ENCODE measurements at places on chromosomes 16 and 17. TPM values are rescaled to one million over a fixed set of nuclear protein-coding genes. Genes with fewer than 3 reads are reported as not detected.

- H3K4me3 ChIP-seq = no peak overlapping the region
- H3K27ac ChIP-seq = no peak overlapping the region
Measured at GRCh38 chr16:70634861-70635260, 11.5 kb upstream of the IL34 start.

- H3K36me3 ChIP-seq = no peaks in the 10 kb centered on the region
- no peak overlapping the region for H3K27ac ChIP-seq
- no peak overlapping the region for H3K4me3 ChIP-seq
- peaks cover 10% of the 10 kb centered on the region for H3K4me1 ChIP-seq
- DNase-seq = no peak
Measured at GRCh38 chr16:9060225-9060624, 31.2 kb upstream of the HAPSTR1 start.

DNA sequence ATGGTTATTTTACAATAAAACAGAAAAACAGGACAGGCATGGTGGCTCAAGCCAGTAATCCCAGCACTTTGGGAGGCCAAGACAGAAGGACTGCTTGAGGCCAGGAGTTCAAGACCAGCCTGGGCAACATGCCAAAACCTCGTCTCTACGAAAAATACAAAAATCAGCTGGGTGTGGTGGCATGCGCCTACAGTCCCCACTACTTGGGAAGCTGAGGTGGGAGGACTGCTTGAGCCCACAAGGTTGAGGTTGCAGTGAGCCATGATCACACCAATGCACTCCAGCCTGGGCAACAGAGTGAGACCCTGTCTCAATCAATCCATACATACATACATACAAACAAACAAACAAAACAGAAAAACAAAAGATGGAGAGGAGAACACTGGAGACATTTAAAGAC, 45.6 kb downstream of the USP31 start:
- H3K36me3 ChIP-seq = peaks cover 19% of the 10 kb centered on the region
- H3K27ac ChIP-seq = no peak overlapping the region
- no peaks in the 10 kb centered on the region for H3K27me3 ChIP-seq

DNA sequence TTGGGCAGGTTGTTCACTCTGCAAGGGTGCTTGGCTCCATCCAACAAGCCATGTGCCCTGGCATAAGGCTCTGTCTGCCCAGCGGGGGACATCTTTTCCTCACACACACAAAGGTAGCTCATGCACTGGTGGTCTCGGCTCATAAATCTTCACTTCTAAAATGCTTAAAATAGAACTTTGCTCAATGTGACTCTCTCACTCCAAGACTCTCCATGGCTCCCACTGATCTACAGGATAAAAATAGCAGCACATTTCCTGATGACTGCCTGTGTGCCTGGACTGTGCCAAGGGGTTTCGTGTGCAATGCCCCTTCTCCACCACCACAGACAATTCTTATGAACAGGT, 15.1 kb upstream of the CIBAR2 start:
- no peaks in the 10 kb centered on the region for H3K36me3 ChIP-seq
- no peaks in the 10 kb centered on the region for H3K27me3 ChIP-seq
- no peak overlapping the region for H3K4me3 ChIP-seq
- DNase-seq = no peak
- H3K4me1 ChIP-seq = peaks cover 11% of the 10 kb centered on the region

- H3K4me1 ChIP-seq = no peaks in the 10 kb centered on the region
- no peak overlapping the region for H3K27ac ChIP-seq
- no peak overlapping the region for H3K4me3 ChIP-seq
Measured at GRCh38 chr17:19542247-19542646, 8.6 kb downstream of the SLC47A1 start.

DNA sequence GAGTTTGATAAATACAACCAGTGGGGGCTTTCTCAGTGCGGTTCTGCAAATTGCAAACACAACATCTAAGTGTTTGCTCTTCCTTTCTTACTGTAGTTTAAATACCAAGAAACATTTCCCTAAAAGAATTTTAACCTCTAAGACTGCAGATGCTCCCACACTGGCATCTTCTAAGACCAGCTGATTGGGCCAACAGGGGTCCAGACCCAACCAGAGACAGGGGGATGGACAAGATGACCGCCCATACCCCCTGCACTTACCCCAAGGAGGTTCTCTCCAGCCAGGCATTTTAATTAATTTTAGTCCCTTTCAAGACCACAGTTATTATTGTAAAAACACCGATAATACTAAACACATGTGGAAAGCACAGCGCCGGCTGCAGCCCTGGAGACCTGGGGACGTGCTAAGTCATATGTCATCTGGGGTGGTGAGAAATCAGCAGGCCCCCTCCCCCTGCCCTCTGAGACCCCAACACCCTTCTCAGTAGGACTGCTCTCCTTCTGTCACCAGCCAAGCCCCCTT, 242.3 kb downstream of the SOX9 start:
- H3K4me3 ChIP-seq = no peak overlapping the region
- H3K4me1 ChIP-seq = no peaks in the 10 kb centered on the region
- no peak overlapping the region for H3K27ac ChIP-seq
- no peaks in the 10 kb centered on the region for H3K36me3 ChIP-seq

DNA sequence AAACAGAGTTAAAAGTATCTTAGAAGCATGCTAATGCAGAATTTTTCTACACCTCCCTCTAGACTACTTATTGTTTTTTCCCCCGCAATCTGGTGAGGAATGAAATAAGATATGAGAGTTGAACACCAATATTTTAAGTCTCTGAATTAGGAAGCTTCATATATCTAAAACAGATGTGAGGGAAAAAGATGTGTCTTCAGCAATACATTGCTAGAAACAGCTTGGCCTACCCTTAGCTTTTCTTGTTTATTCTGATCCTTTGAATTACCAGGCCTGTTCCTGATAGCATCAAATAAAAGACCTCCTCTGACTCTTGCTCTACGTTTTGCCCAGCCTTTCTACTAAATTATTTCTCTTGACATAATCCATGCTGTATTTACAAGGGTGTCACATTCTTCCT, 221.8 kb downstream of the CDH11 start:
- H3K4me1 ChIP-seq = no peaks in the 10 kb centered on the region
- H3K27me3 ChIP-seq = no peaks in the 10 kb centered on the region
- no peak for DNase-seq
- no peaks in the 10 kb centered on the region for H3K36me3 ChIP-seq
- no peak overlapping the region for H3K4me3 ChIP-seq

DNA sequence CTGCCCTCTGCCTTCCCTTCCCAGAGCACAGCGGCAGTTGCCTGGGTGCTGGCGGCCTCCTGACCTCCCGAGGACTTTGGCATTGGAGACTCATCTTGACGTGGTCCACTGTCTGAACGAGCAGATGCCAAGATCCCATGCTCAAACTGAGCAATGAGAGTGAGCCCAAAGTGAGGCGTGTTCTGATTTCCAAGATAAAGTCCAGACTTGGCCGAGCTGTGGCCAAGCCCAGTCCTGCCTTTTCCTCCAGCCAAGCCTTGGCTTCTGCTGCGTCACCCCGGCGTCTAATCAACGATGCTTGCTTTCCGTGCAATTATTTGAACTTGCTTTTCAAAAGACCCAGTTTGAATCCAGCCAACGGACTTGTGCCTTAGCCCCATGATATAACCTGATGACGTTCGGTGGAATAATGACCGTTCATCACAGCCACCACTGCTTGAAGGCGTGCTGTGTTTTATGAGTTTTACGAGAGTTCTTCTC, 179.2 kb downstream of the IRF8 start:
- no peaks in the 10 kb centered on the region for H3K4me1 ChIP-seq
- H3K27me3 ChIP-seq = peaks cover 13% of the 10 kb centered on the region

- DNase-seq = no peak
- H3K27ac ChIP-seq = no peak overlapping the region
- H3K4me3 ChIP-seq = no peak overlapping the region
- no peaks in the 10 kb centered on the region for H3K4me1 ChIP-seq
Measured at GRCh38 chr16:200388-200787, 20.1 kb downstream of the HBQ1 start.

- no peaks in the 10 kb centered on the region for H3K36me3 ChIP-seq
- H3K4me3 ChIP-seq = no peak overlapping the region
- DNase-seq = no peak
- H3K27ac ChIP-seq = no peak overlapping the region
Measured at GRCh38 chr16:85525420-85526184, 87.5 kb upstream of the GSE1 start.

DNA sequence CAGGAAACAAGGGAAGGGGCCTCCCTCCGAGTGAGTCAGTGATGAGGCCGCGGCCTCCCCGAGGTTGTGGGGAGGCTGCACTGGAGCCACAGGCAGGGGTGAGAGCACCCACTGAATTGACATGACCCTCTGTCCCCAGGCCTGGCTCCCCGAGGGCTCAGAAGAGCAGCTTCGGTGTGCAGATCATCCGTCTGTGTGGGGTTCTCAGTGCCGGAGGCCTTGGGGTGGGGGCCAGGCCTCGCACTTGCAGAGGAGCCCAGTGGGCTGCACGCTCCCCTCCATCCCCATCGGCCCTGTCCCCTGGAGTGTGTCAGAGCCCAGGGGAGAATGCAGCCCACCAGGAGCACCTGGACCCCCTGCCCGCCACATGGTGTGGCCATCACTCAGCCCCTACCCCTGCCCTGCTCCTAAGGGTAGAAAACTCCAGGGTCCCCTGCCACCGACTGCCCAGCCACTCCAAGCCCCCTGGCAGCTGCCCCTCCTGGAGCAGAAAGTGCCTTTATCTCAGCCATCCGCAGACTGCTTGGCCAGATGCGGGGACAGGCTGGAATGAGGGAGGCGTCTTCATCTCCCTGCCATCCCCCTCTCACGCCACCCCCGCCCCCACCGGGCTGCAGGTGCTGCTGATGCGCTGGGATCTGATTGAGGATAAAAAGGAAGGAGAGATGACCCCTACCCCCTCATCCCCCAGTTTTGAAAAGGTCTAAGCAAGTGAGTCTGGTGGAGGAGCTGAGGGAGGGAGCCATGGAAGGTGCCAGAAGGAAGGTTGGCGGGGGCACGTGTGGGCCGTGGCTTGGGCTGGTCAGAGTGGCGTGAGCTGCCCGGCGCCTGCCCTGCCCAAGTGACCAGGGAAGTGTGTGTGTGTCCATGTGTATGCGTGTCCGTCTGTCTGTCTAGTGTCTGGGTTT, 358.3 kb downstream of the SEC14L1 start:
- no peak overlapping the region for H3K4me3 ChIP-seq
- no peaks in the 10 kb centered on the region for H3K27me3 ChIP-seq
- H3K36me3 ChIP-seq = peaks cover 46% of the 10 kb centered on the region
- no peak overlapping the region for H3K27ac ChIP-seq
- DNase-seq = no peak

- H3K4me3 ChIP-seq = no peak overlapping the region
- peaks cover 1% of the 10 kb centered on the region for H3K27me3 ChIP-seq
- no peak for DNase-seq
- no peaks in the 10 kb centered on the region for H3K36me3 ChIP-seq
- H3K27ac ChIP-seq = no peak overlapping the region
Measured at GRCh38 chr16:73171380-73171779, 123.5 kb upstream of the ZFHX3 start.

DNA sequence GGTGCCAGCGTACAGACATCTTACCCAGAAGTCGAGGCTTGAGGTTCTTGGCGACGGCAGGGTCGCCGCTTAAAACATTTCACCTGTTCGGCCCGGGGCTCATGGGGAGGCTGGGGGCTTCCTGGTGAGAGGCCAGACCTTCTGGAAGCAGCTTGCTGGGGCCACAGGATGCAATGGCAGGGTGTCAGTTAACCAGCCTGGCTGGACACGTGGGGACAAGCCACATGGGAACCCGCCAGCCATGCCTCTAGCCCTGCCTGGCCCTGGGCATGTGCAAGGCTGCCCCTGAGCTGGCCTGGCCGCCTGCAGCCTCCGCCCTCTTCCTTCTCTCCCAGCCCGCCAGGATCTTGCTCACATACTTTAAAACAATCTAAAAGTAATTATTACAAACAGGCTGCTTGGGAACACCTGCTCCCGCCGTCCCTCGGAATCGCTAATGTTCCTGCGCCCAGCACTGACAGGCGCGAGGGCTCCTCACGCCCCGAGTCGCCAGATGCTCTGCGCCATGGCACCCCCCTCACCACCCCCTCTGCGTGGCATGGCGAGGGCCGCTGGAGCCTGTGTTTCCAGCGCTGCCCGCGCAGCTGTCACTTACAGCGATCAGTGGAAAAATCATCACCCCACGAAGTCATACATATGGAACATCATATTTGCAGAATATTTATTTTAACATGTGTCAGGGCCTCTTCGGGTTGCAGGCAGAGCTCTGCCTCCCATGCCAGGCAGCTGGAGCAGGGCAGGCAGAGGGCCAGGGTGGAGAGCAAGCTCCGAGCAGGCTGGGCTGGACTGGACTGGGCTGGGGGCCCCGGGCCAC, 188.7 kb upstream of the GSE1 start:
- H3K27me3 ChIP-seq = peaks cover 1% of the 10 kb centered on the region
- no peak for DNase-seq
- no peak overlapping the region for H3K27ac ChIP-seq
- peaks cover 2% of the 10 kb centered on the region for H3K4me1 ChIP-seq
- no peak overlapping the region for H3K4me3 ChIP-seq

GRCh38 chr17:81535480-81536298, 7.5 kb downstream of the FSCN2 start:
- DNase-seq = no peak
- H3K36me3 ChIP-seq = peaks cover 9% of the 10 kb centered on the region
- H3K27me3 ChIP-seq = peaks cover 6% of the 10 kb centered on the region
- no peak overlapping the region for H3K4me3 ChIP-seq
- no peaks in the 10 kb centered on the region for H3K4me1 ChIP-seq
- no peak overlapping the region for H3K27ac ChIP-seq

DNA sequence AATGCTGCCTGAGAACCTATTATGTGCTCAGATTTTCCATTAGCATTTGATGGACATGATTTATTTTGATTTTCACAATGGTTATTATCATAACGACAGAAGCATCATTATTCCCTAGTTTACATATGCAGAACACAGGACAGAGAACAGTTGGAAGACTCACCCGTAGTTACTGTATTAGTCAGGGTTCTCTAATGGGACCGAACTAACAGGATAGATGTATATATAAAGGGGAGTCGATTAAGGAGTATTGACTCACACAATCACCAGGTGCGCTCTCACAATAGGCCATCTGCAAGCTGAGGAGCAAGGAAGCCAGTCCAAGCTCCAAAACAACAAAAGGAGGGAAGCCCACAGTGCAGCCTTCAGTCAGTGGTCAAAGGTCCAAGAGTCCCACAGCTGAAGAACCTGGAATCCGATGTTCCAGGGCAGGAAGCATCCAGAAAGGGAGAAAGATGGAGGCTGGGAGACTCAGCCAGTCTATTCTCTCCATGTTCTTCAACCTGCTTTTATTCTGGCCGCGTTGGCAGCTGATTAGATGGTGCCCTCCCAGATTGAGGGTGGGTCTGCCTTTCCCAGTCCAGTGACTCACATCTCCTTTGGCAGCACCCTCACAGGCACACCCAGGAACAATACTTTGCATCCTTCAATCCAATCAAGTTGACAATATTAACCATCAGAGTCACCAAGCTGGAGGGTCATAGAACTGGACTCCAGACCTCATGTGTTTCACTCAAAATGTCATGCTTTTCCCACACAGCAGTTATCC, 92.7 kb upstream of the XYLT1 start:
- H3K4me3 ChIP-seq = no peak overlapping the region
- no peak overlapping the region for H3K27ac ChIP-seq
- peaks cover 7% of the 10 kb centered on the region for H3K4me1 ChIP-seq
- peaks cover 5% of the 10 kb centered on the region for H3K27me3 ChIP-seq
- H3K36me3 ChIP-seq = no peaks in the 10 kb centered on the region
- DNase-seq = no peak

- H3K4me1 ChIP-seq = no peaks in the 10 kb centered on the region
- no peak overlapping the region for H3K27ac ChIP-seq
- no peak overlapping the region for H3K4me3 ChIP-seq
Measured at GRCh38 chr16:10206865-10207264, 24.6 kb upstream of the GRIN2A start.

GRCh38 chr17:28700830-28701492, 10.7 kb downstream of the PROCA1 start:
- no peak for DNase-seq
- H3K4me3 ChIP-seq = no peak overlapping the region

Gene KRT35
- not detected for total RNA-seq

Gene MT1M
- total RNA-seq = not detected

Gene BCAR1
- 0.44 TPM for total RNA-seq

Gene CDK3
- total RNA-seq = 7.4 TPM

Gene TMEM235
- total RNA-seq = not detected

Gene SDR42E1
- total RNA-seq = 3.9 TPM

Gene DGKE
- total RNA-seq = 28.9 TPM

Gene TPSG1
- total RNA-seq = not detected

Gene GPR142
- not detected for total RNA-seq
